ENCODE measurements at places on chromosomes 4 and X.

GRCh38 chr4:11446155-11446811 is 17.6 kb upstream of the HS3ST1 start:
- no peak for DNase-seq

- no peak for DNase-seq
Observed at GRCh38 chrX:100994352-100995281, 25.1 kb downstream of the ARL13A start.

- DNase-seq = no peak
Observed at GRCh38 chrX:71533851-71534561, 1.1 kb downstream of the OGT start.

- DNase-seq = no peak
Observed at GRCh38 chr4:133316909-133317308, 167.8 kb downstream of the PCDH10 start.

GRCh38 chr4:23818097-23818885 is 71.6 kb downstream of the PPARGC1A start:
- DNase-seq = no peak

DNA sequence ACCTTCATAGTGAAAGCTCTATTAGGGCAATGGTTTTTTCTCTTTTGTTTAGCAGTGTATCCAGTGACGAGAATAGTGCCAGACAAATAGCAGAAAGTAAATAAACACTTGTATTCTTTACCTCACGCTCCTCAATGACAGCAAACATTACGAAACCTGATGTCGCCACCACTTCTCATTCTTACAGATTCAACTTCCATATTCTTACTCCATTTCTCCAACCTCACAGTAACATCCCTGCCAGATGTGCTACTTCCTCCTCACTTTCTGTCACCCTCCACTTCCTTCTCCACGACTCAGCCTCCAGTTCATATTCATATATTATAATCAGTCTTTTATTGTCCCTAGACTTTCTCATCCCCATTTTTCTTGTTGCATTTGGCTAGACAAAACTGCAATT is 1956.2 kb upstream of the AGA start:
- DNase-seq = no peak

GRCh38 chr4:31539284-31540069 is 819.3 kb downstream of the PCDH7 start:
- no peak for DNase-seq

GRCh38 chr4:39446842-39447573 is 11.7 kb downstream of the RPL9 start:
- no peak for DNase-seq

GRCh38 chrX:101057093-101057714 is 5.3 kb upstream of the TRMT2B start:
- DNase-seq = no peak

- DNase-seq = no peak
Observed at GRCh38 chr4:132269303-132269990, 879.6 kb upstream of the PCDH10 start.

- DNase-seq = no peak
Observed at GRCh38 chrX:51507551-51507950, 11.2 kb upstream of the NUDT11 start.

DNA sequence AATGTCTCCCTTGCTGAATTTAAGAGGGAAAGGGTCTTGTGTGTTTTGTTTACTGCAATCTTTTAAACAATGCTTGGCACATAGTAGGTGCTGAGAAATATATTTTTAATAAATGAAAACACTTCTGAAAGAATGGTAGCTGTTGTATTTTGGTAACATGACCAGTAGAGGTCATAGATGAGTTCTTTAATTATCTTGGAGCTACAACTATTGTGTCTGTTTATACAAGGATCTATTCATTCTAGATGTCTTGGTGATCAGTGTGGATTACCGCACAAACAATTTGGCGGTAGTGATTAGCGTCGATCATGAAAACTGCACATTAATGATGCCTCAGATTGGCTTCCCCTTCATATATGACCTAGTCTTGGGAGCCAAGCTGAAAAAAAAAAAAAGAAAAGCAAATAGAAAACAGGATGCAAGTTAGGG is 21.4 kb upstream of the SCRG1 start:
- DNase-seq = no peak

- DNase-seq = no peak
Observed at GRCh38 chr4:1412376-1413203, 6.3 kb upstream of the NKX1-1 start.

- DNase-seq = no peak
Observed at GRCh38 chrX:22365460-22365859, 92.7 kb downstream of the CBLL2 start.

DNA sequence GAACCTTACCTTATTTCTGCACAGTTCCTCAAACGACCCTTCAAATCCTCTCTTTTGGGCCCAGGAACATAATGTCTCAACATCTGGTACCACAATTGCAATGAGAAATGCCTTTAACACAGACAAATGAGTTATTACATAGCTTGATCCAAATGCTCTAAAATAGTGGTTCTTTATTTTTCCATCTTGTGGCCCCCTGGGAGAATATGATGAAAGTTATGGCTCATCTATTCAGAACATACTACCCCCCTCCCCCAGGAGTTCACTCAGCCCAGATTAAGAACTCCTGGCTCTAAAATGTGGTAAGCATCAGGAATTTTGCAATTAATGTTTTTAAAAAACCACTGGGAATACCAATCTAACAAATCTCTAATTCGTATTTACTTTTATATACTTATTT is 23.9 kb upstream of the CENPU start:
- DNase-seq = no peak

All from DMS 273 treated with DMSO at 0.1 percent for 48 hours (cell line).